Prostate gland (tissue), 2 donors: ENCODE measurements at places on chromosomes 11 and 22. TPM values are rescaled to one million over a fixed set of nuclear protein-coding genes. Genes with fewer than 3 reads are reported as not detected.

OR8D1 gene
- not detected for total RNA-seq

DNA sequence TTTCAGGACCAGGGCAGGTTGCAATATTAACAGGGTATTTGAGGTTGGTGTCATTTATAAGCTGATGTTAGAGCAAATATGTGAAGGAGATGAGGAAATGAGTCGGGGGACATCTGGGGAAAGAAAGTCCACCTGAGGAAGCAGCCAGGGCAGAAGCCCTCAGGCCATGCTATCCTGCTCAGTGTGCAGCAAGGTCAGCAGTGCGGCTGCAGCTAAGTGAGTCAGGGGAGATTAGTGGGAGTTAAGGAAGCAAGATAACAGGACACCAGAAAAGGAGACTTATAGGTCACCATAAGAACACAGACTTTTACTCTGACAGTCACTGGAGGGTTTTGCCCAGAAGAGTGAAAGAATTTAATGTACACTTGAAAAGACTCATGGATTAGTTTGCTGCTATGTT, 468.9 kb downstream of the NTM start:
- DNase-seq = no peak
- no peak overlapping the region for H3K4me3 ChIP-seq
- no peak overlapping the region for H3K27ac ChIP-seq

- H3K27ac ChIP-seq = no peak overlapping the region
- no peaks in the 10 kb centered on the region for H3K4me1 ChIP-seq
- DNase-seq = no peak
Observed at GRCh38 chr22:26452236-26453016, 23.4 kb downstream of the ASPHD2 start.

ASRGL1 gene
- 93.0 TPM for total RNA-seq

YPEL4 gene
- total RNA-seq = 0.46 TPM

GRCh38 chr11:106785913-106786650, 232.2 kb downstream of the GUCY1A2 start:
- H3K4me3 ChIP-seq = no peak overlapping the region
- no peaks in the 10 kb centered on the region for H3K4me1 ChIP-seq
- H3K27ac ChIP-seq = no peak overlapping the region

KDM4D gene
- 9.9 TPM for total RNA-seq

- no peaks in the 10 kb centered on the region for H3K4me1 ChIP-seq
- no peaks in the 10 kb centered on the region for H3K27me3 ChIP-seq
- H3K36me3 ChIP-seq = no peaks in the 10 kb centered on the region
- DNase-seq = no peak
Observed at GRCh38 chr22:44051358-44051757, 27.3 kb downstream of the PARVB start.

- no peaks in the 10 kb centered on the region for H3K27me3 ChIP-seq
- no peak overlapping the region for H3K27ac ChIP-seq
- H3K4me3 ChIP-seq = no peak overlapping the region
- H3K4me1 ChIP-seq = no peaks in the 10 kb centered on the region
Observed at GRCh38 chr11:64679846-64680245, 43.2 kb downstream of the NRXN2 start.

GRCh38 chr11:121659811-121660210, 207.0 kb upstream of the SORL1-AS1 start:
- no peak overlapping the region for H3K4me3 ChIP-seq
- H3K36me3 ChIP-seq = no peaks in the 10 kb centered on the region
- no peaks in the 10 kb centered on the region for H3K27me3 ChIP-seq
- no peaks in the 10 kb centered on the region for H3K4me1 ChIP-seq
- H3K27ac ChIP-seq = no peak overlapping the region
- no peak for DNase-seq

DNA sequence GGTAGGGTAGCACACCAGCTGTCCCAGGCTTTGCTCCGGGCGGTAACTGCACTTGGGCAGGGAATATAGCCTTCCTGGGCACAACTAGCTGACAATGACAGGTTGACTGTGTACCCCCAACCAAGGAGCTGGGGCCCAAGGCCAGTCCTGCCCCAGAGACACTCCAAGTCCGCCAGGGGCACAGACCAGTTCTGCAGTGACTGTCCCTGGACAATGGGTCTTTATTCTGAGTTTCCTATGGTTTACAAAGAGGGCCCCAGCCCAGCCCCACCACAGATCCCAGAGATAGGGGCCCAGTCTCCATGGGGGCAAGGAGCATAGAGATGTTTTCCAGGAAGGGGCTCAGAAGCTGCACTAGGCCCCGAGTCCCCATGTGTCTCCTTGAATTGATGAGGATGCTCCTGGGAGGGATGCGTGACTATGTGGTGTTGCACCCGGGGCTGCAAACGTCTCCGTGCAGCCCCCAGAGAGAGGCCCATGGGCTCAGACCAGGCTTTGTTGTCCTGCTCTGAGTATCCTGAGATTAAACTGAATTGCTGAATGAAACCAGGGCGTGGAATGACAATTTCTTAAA, 48.4 kb downstream of the CD6 start:
- no peak overlapping the region for H3K4me3 ChIP-seq
- H3K27ac ChIP-seq = no peak overlapping the region
- no peaks in the 10 kb centered on the region for H3K4me1 ChIP-seq
- H3K27me3 ChIP-seq = no peaks in the 10 kb centered on the region
- no peaks in the 10 kb centered on the region for H3K36me3 ChIP-seq

- no peak overlapping the region for H3K27ac ChIP-seq
- H3K36me3 ChIP-seq = no peaks in the 10 kb centered on the region
- no peak overlapping the region for H3K4me3 ChIP-seq
- H3K4me1 ChIP-seq = no peaks in the 10 kb centered on the region
Observed at GRCh38 chr11:113272281-113272680, 42.1 kb upstream of the TTC12 start.

- H3K27me3 ChIP-seq = no peaks in the 10 kb centered on the region
- H3K4me1 ChIP-seq = no peaks in the 10 kb centered on the region
- no peak overlapping the region for H3K27ac ChIP-seq
- DNase-seq = no peak
- peaks cover 6% of the 10 kb centered on the region for H3K36me3 ChIP-seq
- H3K4me3 ChIP-seq = no peak overlapping the region
Observed at GRCh38 chr11:72301486-72301885, 57.5 kb upstream of the PHOX2A start.

GRCh38 chr11:130449996-130450769, 1.7 kb downstream of the ADAMTS15 start:
- H3K27ac ChIP-seq = no peak overlapping the region
- H3K4me1 ChIP-seq = peaks cover 6% of the 10 kb centered on the region
- H3K4me3 ChIP-seq = peak overlapping the region; percentile 30
- H3K36me3 ChIP-seq = no peaks in the 10 kb centered on the region

GRCh38 chr11:126083829-126084607, 21.4 kb upstream of the CDON start:
- no peak for DNase-seq
- no peak overlapping the region for H3K4me3 ChIP-seq
- H3K4me1 ChIP-seq = peaks cover 5% of the 10 kb centered on the region
- H3K27ac ChIP-seq = no peak overlapping the region
- no peaks in the 10 kb centered on the region for H3K27me3 ChIP-seq
- H3K36me3 ChIP-seq = no peaks in the 10 kb centered on the region

B3GAT1 gene
- 4.9 TPM for total RNA-seq

GRCh38 chr11:63462137-63462536, 28.8 kb downstream of the PLAAT5 start:
- no peaks in the 10 kb centered on the region for H3K27me3 ChIP-seq
- H3K36me3 ChIP-seq = no peaks in the 10 kb centered on the region
- H3K4me1 ChIP-seq = no peaks in the 10 kb centered on the region
- no peak overlapping the region for H3K27ac ChIP-seq
- DNase-seq = no peak

ZNF215 gene
- 2.6 TPM for total RNA-seq

- no peaks in the 10 kb centered on the region for H3K4me1 ChIP-seq
- DNase-seq = no peak
- H3K36me3 ChIP-seq = no peaks in the 10 kb centered on the region
- no peaks in the 10 kb centered on the region for H3K27me3 ChIP-seq
Observed at GRCh38 chr11:17932472-17932871, 80.4 kb downstream of the SERGEF start.

GRCh38 chr11:87779276-87780067, 395.8 kb downstream of the RAB38 start:
- DNase-seq = no peak
- no peak overlapping the region for H3K27ac ChIP-seq

GRCh38 chr11:75350743-75351540, 519 bp downstream of the ARRB1 start:
- H3K27ac ChIP-seq = peak overlapping the region; percentile 94
- H3K4me3 ChIP-seq = peak overlapping the region; percentile 70
- no peaks in the 10 kb centered on the region for H3K27me3 ChIP-seq
- H3K36me3 ChIP-seq = no peaks in the 10 kb centered on the region
- DNase-seq = peak; percentile 44

GRCh38 chr11:15818132-15818842, 538.1 kb downstream of the SOX6 start:
- no peaks in the 10 kb centered on the region for H3K4me1 ChIP-seq
- no peaks in the 10 kb centered on the region for H3K27me3 ChIP-seq
- peak; percentile 16 for DNase-seq
- no peaks in the 10 kb centered on the region for H3K36me3 ChIP-seq
- H3K4me3 ChIP-seq = no peak overlapping the region

- H3K27ac ChIP-seq = no peak overlapping the region
- no peaks in the 10 kb centered on the region for H3K27me3 ChIP-seq
- no peaks in the 10 kb centered on the region for H3K4me1 ChIP-seq
- H3K36me3 ChIP-seq = no peaks in the 10 kb centered on the region
- DNase-seq = no peak
Observed at GRCh38 chr22:27585141-27585540, 216.4 kb downstream of the MN1 start.

DNA sequence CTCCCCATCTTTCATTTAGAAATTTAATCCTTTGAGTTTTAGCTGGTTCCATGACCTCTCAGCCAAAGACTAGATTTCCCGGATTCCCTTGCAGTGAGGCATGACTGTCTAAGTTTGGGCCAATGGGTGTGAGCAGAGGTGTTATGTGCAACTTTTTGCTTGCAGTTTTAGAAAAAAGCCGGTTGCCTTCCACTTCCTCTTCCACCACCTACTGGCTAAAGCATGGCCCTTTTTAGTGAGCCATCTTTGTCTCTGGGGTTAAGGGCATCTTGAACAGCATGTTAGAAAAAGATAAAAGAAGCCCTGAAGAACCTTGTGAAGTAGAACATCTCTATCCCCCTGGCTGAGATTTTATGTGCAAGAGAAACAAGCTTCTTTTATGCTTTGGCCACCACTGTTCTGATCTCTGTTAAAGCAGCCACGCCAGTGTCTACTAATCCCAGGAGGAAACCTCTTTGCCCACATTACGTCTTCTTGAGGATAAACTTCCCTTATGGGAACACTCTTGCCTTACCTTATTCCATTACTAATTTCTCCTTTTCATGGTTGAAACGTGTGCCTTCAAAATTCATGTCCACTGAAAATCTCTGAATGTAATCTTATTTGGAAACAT, 279.9 kb downstream of the TENM4 start:
- DNase-seq = peak; percentile 8
- H3K36me3 ChIP-seq = no peaks in the 10 kb centered on the region
- H3K4me1 ChIP-seq = no peaks in the 10 kb centered on the region
- H3K4me3 ChIP-seq = no peak overlapping the region

OR5T2 gene
- not detected for total RNA-seq

GRCh38 chr11:40281052-40281580, 1178.3 kb downstream of the LRRC4C start:
- DNase-seq = no peak
- no peaks in the 10 kb centered on the region for H3K36me3 ChIP-seq
- no peaks in the 10 kb centered on the region for H3K4me1 ChIP-seq

- H3K36me3 ChIP-seq = no peaks in the 10 kb centered on the region
Observed at GRCh38 chr11:111520560-111520959, 6.0 kb downstream of the HOATZ start.

PIK3IP1 gene
- total RNA-seq = 124 TPM

- no peak overlapping the region for H3K4me3 ChIP-seq
- no peaks in the 10 kb centered on the region for H3K4me1 ChIP-seq
- H3K27ac ChIP-seq = no peak overlapping the region
- H3K36me3 ChIP-seq = no peaks in the 10 kb centered on the region
- no peak for DNase-seq
Observed at GRCh38 chr11:934527-934926, 8.9 kb downstream of the AP2A2 start.

DNA sequence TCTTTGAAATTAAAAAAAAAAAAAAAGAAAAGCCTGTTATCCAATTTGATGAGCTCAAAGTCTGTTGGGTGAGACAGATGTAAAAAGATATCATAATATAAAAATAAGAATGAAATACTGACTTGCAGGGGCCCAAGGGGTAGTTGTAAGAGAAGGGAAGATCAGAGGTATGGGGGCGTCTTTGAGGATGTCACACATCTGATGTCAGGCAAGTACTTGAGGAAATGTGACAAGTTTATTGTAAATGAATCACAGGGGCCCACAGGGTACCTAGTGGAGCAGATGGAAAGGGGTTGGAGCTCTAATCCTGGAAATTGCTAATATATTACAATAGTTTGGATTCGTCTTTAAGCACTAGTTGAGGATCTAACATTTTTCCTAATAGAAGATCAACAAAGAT, 131.6 kb downstream of the MAML2 start:
- H3K27me3 ChIP-seq = no peaks in the 10 kb centered on the region
- H3K4me3 ChIP-seq = no peak overlapping the region
- H3K4me1 ChIP-seq = peaks cover 4% of the 10 kb centered on the region
- H3K27ac ChIP-seq = no peak overlapping the region

DNA sequence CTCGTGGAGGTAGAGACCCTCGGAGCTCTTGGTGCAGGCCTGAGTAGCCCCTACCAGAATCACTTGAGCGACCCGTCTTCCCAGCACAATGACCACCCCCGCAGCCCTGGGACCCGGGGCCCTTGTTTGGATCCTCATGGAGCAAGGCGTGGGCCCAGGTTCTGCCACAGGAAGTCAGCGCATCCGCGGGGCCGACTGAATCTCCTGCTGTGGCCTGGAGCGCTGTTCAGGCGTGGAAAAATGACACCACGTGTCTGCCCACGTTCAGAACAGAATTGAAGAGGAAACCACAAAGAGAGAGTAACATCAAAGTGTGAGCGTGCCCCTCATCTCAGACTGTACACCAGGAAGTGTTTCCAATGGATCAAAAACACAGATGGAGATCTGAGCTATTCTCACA, 1479.2 kb downstream of the TBC1D22A start:
- no peak for DNase-seq
- no peak overlapping the region for H3K4me3 ChIP-seq
- no peak overlapping the region for H3K27ac ChIP-seq
- no peaks in the 10 kb centered on the region for H3K4me1 ChIP-seq
- no peaks in the 10 kb centered on the region for H3K36me3 ChIP-seq
- peaks cover 2% of the 10 kb centered on the region for H3K27me3 ChIP-seq

DNA sequence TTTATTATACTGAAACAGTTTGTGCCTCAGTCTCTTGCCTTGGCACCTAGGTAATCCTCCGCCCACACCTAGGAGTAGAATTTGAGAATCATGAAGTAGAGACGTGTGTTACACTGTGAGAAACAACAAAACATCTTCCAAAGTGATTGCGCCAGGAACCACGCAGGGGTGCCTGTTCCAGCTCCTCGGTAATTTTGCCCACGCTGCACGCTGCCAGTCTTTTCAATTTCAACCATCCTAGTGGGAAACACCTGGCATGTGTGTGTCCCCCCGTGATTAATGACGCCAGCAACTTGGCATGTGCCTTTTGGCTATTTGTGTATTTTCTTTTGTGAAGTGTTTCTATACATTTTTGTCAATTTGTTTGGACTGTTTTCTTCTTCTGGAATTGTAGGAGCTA, 919.1 kb downstream of the BRD1 start:
- no peak overlapping the region for H3K4me3 ChIP-seq
- no peaks in the 10 kb centered on the region for H3K4me1 ChIP-seq
- no peak for DNase-seq
- H3K27ac ChIP-seq = no peak overlapping the region
- no peaks in the 10 kb centered on the region for H3K36me3 ChIP-seq
